ENCODE measurements at places on chromosomes 5 and 9. TPM values are rescaled to one million over a fixed set of nuclear protein-coding genes. Genes with fewer than 3 reads are reported as not detected.

- no peak for DNase-seq
Measured at GRCh38 chr5:65030056-65030455, 261.3 kb downstream of the CWC27 start.

DNA sequence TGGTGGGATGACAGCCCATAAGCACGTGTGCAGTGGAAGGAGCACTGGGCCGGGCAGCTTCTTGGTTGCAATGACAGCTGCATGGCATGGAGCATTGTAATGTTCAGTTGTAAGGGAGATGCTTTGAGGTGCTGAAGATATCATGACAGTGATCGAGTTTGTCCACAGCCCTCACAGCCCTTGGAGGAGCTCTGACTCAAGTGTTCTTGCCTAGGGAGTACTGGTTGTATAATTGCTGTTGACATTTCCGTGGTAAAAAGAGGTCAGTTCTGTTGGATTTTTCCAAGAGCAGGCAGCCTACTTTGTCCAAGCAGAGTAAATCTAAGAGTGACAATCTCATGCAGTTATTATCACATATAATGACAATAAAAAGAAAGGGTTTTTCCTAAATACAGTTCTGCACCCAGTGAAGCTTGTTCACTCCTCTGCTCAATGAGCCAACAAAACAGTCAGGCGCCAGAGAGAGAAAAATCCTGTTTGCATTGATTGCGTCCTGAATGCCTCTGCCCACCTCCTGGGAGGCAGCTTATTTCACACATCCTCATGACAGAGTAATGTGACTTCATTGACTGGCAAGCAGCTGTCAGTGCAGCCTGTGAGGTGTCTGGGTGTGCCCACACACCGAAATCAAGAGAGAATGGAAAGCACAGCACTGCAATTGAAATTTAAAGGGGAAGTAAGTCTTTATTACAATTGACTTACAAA lies 248.0 kb downstream of the NTRK2 start:
- DNase-seq, result no peak

SPATA9 gene
- total RNA-seq, result 0.96 TPM

- DNase-seq, result no peak
Measured at GRCh38 chr5:157342822-157343402, 77.0 kb downstream of the CYFIP2 start.

DNA sequence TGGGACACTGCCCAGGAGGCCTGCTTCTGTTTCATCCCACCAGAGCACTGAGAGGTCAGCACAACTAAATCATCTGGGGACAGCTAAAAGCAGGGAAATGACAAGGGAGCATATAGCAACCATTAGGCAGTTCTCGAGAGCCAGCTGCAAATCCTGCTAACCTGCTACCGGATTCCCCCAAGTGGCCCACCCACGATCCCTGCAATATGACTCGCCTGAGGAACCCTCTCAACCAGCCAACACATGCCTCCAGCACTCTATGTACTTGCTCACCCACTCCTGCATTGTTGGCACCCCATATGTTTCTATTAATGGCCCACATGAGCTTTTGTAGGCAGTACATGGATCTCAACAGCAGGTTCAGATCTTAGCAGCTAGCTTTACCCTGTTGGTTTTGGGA lies 326.0 kb downstream of the GABRG2 start:
- no peak for DNase-seq

PCDHB9 gene
- total RNA-seq, result 4.7 TPM

DNA sequence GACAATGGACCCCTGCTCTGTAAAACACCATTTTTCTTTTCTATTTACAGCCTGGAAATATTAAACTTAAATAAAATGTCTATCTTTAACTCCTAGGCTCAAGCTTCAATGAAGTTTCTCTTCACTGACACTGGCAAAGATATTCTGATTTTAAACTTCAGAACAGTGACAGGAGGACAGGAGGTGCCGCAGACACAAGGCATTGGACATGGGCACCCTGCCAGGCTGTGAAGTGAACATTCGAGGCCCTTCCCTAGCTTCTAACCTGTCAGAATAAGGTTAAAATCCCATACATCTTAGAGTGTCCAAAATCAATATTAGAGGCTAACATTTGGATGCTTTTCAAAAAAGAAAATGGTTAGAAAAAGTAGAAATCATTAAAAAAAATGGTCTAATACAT lies 9.2 kb downstream of the SEMA5A start:
- no peak for DNase-seq

DNA sequence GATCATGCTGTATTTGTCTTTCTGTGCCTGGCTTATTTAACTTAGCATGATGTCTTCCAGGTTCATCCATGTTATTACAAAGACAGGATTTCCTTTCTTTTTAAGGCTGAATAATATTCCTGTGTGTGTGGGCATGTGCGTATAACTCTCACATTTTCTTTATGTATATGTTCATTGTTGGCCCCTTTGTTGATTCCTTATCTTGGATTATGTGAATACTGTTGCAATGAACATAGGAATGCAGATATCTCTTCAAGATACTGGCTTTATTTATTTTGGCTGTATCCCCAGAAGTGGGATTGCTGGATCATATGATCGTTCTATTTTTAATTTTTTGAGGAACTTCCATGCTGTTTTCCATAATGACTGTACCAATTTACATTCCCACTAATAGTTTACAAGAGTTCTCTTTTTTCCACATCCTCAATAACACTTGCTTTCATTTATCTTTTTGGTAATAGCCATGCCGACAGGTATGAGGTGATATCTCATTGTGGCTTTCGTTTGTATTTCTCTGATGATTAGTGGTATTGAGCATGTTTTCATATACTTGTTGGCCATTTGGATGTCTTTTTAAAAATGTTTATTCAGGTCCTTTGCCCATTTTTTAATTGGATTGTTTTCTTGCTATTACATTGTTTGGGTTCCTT lies 38.0 kb downstream of the CREBRF start:
- DNase-seq, result no peak

CD72 gene
- 3.8 TPM for total RNA-seq

SNX18 gene
- total RNA-seq, result 21.9 TPM

DNA sequence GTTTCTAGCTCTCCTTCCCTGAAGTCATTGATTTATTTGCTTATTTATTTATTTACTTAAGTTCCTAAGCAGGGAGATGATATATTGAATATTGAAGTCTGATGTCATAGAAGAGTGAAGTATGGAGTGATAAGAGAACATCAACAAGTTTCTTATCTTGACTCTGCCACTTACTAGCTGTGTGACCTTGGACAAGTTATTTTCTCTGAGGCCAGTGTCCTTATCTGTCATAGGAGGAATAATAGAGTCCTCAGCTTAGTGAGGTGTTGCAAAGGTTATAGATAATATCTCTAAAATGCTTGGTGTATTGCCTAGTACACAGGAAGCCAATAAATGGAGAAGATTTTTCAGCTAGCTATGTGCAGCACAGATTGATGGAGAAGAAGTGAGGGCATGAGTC lies 32.4 kb upstream of the PIP5K1B start:
- no peak for DNase-seq

GFI1B gene
- not detected for total RNA-seq

Measured in omental fat pad (tissue), 4 donors.